G401 (cell line): ENCODE measurements at places on chromosomes 5 and 9.

DNA sequence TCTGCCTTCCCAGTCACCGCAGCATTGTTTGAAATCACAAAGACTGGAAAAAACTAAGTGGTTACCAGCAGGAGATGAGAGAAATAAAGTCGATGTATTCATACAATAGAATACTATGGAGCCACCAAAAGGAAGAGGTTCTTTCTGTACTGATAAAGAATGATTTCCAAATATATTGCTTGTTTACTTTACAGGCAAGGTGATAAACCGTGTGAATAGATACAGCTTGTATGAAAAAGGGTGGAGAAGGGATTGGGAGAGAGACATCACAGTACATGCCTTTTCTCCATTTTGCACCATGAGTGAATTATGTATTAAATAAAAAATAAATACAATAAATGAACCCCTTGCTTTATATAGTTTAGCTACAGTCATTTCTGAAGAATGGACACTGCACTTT is 91.7 kb downstream of the RFK start:
- no peak for DNase-seq

DNA sequence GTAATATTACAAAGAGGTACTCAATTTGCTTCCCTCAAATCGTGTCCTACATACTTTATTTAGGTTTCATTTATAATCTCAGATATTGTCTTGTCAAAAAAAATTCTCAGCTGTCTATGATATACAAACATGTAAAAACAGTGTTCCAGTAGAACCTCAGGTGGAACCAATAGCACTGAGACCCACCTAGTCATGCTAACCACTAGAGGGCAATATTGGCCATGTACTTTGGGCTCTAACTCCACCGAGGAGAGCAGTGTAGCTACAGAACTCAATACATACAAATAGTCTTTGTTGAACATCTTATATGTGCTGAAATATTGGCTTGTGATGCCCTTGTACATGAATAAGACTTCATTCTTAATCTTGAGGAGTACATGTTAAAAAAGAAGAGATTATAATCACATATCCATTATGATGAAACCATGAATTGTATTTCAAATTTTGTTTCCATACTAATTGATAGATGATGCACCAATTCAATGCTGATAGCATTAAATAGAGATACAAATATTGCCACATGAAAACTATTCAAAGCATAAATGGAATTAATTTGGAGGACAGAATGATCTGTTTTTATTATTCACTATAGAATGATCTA is 71.2 kb upstream of the CNTLN start:
- DNase-seq = peak; percentile 55

- DNase-seq = no peak
These were observed 163.1 kb downstream of the PBX3 start for GRCh38 chr9:125910286-125910685.

DNA sequence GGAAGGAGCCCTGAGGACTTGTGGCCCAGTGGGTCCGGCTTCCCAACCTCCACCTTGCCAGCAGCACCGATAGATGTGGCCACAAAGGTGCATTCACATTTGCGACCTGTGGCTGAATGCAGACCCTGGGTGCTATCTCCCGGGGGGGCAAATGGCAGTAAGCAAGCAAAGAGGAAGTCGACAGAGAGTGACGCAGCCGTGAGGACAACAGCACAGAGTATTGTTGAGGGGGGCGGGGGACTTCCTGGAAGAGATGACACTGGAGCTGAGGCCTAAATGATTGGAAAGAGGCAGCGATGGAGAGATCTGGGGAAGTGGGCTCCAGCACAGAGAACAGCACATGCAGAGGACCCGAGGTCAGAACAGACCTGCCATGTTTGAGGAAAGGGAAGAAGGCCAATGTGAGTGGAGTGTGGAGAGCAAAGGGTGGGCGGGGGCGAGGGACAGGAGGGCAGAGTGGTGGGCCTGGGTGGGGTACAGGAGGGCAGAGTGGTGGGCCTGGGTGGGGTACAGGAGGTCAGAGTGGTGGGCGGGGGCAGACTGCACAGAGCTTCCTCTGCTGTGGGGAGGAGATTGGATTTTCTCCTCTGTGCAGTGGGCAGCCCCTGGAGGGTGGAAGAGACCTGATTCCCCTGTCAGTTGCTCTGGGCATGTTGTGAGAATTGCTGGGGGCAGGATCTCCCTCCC is 42.6 kb downstream of the ADAMTS2 start:
- no peak for DNase-seq

GRCh38 chr5:161960314-161960713 is 107.3 kb upstream of the GABRG2 start:
- DNase-seq = no peak

- no peak for DNase-seq
These were observed 7.8 kb upstream of the BOD1 start for GRCh38 chr5:173624282-173624681.

- peak; percentile 59 for DNase-seq
These were observed 90.4 kb downstream of the PGM5 start for GRCh38 chr9:68446836-68447235.

DNA sequence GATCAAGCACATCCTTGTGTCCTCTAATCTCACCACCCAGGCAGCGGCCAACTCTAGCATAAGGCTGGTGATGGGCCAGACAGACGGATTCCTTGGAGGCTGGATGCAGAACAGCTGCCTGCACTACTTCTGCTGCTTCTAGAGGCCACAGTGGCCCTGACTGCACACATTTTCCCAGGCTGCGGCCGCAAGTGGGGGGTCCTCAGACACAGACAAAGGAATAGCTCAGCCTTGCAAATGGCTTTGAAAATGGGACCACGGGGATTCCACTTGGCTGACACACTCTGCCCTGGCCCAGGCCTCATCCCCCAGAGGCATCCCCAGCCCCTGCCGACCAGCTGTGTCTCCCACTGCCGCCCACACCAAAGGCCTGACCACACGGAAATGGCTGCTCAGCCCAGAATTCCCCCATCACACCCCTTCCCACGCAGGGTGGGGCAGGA is 540.8 kb downstream of the BNC2 start:
- no peak for DNase-seq

GRCh38 chr5:1658665-1659064 is 134.9 kb upstream of the LPCAT1 start:
- no peak for DNase-seq

DNA sequence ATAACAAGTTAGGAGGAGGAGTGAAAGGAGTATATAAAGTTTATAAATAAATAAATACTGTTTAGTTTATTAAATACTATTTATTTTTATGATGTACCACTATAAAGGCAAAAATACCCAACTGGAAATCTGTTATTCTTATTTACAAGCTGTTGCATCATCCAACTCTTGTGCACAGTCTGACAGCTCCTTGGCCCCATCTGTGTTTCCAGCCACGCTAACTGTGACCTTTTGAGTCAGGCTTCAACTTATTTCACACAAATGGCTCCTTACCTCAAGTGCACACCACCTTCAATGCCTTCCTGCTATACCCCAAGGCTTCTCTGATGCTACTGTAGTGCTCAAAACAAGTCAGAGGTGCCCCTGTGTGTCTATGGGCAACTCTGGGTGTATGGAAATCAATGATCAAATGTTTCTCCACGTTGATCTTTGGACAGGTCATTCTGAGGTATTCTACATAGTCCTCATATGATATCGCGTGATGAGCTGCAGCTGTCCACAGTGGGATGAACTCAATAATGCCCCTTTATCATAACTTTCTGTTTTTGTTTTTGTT is 303.2 kb upstream of the GRAMD2B start:
- no peak for DNase-seq

DNA sequence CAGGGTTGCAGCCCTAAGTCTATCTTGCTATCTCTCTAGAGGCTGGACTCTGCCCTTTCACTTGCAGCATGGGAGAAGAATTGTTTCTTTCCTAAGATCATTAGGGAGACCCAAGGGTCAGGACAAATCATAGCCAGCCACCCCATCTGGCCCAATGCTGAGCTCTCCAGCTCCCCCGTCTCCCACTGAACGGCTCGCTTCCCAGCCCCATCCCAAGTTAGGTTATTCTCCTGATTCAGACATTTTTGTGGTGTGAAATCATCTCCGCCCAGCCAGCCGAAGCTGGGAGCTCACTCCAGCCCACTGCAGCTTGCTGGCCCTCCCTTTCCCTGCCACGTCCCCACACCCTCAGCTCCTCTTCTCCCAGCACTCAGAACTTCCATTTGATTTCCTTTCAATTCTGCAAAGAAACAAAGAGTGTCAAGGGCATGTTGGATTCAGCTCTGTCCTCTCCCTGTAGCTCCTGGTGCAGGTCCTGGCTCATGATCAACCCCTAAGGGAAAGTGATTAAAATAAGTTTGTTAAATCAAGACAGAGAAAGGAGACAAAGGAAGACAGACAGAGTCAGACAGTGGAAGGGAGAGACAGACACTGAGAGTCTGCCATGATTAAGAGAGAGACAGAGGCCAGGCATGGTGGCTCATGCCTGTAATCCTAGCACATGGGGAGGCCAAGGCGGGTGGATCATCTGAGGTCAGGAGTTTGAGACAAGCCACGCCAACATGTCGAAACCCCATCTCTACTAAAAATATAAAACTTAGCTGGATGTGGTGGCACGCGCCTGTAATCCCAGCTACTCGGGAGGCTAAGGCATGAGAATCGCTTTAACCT is 12.6 kb upstream of the SPARC start:
- no peak for DNase-seq

DNA sequence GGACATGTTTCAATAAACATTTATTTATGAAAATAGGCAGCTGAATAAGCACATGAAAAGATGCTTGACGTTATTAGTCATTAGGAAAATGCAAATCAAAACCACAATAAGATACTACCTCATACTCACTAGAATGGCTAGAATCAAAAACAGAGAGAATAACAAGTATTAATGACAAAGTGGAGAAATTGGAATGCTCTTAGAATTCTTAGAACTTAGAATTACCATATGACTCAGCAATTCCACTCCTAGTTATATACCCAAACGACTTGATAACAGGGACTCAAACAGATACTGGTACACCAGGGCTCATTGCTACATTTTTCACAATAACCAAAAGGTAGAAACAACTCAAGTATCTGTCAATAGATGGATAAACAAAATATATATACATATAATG is 15.1 kb upstream of the TRIM36 start:
- DNase-seq = no peak
